Stimulated activated CD4-positive, alpha-beta T cell treated with anti-CD3 and anti-CD28 coated beads, Interleukin-15, amount 100 ng/mL, for 1 hour (primary cell): ENCODE measurements at places on chromosomes 2 and 18.

- no peak for DNase-seq
Measured at GRCh38 chr2:134639265-134639664, 79.5 kb downstream of the TMEM163 start.

- no peak for DNase-seq
Measured at GRCh38 chr2:230784795-230785194, 72.2 kb downstream of the CAB39 start.

GRCh38 chr2:160628811-160629210 lies 135.2 kb upstream of the RBMS1 start:
- no peak for DNase-seq

DNA sequence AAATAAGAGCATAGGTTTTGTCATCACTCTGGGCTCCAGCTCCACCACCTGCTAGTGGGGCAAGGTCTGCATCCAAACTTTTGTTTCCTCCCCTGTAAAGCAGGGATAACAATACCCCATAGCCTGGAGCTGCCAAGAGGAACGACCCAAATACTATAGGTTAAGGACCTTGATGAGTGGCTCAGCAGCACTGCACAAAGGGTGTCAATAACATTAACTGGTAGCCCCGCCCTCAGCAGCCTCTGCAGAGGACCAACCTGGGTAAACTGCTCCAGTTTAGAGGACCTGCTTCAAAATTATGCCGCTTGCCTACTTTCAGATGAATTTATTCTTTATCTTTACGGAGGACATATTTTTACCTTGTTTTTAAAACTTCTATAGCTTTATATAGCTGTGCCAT lies 65.8 kb upstream of the RIOK3 start:
- DNase-seq, result no peak

GRCh38 chr18:54558609-54559585 lies 32.1 kb upstream of the DYNAP start:
- DNase-seq, result no peak

- no peak for DNase-seq
Measured at GRCh38 chr2:58416696-58417095, 175.6 kb upstream of the FANCL start.

- DNase-seq, result no peak
Measured at GRCh38 chr2:7725171-7725849, 808.1 kb downstream of the RNF144A start.

GRCh38 chr2:217669831-217670230 lies 333.0 kb downstream of the TNS1 start:
- DNase-seq, result no peak

DNA sequence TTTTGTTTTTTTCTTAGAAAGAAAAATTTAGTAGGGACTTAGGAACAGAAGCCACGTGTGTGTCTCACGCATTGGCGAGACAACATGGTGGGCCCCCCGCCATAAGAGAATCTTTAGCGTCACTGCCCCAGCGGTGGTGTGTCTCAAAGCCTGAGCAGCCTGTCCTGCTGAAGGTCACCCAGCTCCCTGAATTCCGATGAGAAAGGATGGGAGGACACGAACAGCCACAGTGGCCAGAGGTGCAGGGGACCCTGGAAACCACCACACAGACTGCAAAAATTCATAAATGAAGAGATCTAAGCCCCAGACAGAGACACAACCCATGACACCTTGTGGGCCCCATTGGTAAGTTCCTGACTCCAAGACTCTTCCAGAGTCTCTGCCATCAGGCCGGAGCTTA lies 266.1 kb upstream of the RAB6C start:
- DNase-seq, result no peak

- DNase-seq, result no peak
Measured at GRCh38 chr2:230927711-230928341, 2.8 kb upstream of the GPR55 start.

GRCh38 chr18:78586586-78586985 lies 393.0 kb upstream of the SALL3 start:
- DNase-seq, result no peak

DNA sequence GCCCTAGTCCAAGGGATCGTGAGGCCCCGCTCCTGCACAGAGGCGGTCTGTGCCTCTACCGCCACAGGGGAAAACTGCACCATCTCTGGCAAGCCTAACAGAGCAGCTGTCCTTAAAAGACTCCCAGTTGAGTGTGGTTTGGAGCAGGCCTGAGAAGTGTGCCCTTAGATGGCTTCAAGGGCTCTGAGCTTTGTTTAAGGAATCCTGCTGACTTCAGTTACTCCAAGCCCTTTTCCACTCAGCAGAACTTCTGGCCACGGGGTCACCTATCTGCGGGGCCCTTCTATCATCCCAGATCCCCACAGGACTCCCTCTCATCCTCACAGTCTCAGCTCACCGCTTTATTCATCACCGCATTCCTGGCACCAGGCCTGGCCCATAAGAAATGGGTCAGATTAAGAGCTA lies 131.5 kb downstream of the CCDC74A start:
- no peak for DNase-seq
